ENCODE measurements at places on chromosomes 1 and 21.

- DNase-seq = no peak
Observed at GRCh38 chr1:40908350-40908749, 46.2 kb upstream of the CITED4 start.

GRCh38 chr1:147099192-147099591 is 73.1 kb downstream of the PRKAB2 start:
- no peak for DNase-seq

DNA sequence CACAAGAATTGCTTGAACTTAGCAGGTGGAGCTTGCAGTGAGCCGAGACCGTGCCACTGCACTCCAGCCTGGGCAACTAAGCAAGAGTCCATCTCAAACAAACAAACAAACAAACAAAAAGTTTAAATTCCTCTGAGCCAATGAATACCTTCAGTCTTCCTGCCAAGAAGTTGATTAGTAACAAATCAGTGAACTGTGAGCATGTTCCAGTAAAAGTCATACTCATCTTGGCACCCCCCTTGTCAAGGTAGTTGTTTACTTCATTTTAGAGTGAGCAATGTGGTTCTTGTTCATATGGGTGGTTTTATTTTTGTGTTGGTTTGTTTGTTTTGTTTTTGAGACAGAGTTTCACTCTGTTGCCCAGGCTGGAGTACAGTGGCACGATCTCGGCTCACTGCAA is 18.0 kb upstream of the SLC2A7 start:
- no peak for DNase-seq

GRCh38 chr21:46011267-46011967 is 29.8 kb downstream of the COL6A1 start:
- DNase-seq = no peak

DNA sequence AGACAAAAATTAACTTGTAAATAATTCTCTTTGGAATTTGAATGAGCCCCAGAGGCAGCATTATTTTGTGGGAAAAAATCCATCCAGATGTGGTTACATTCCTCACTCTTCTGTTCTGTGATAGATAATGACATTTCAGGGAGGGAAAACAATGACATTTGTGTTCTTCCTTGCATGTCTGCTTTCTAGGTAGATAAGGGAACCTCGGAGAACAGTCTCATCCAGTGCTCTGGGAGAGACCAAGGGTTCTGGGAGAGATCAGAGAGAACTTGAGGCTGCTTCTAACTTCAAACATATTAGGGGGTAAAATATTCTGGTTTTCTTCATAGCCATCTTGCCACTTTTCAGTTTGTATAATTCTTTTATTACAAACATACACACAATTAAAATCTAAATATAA is 269.2 kb downstream of the NEGR1 start:
- no peak for DNase-seq

- DNase-seq = no peak
Observed at GRCh38 chr1:232905331-232906034, 44.9 kb upstream of the NTPCR start.

- DNase-seq = no peak
Observed at GRCh38 chr1:86324130-86324822, 71.8 kb downstream of the ODF2L start.

DNA sequence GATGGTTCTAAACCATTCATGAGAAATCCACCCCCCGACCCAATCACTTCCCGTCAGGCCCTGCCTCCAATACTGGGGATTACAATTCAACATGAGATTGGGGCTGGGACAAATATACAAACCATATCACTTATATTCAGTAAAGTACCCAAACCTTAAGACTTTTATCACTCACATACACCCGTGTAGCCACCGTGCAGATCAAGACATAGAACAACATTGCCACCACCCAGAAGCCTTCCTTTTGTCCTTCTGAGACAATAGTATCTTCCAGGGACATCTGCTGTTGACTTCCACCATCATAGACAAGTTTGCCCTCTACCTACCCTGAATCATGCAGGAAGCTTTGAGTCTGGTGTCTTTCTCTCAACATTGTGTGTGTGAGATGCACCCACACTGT is 37.5 kb downstream of the CLIC6 start:
- no peak for DNase-seq

- DNase-seq = no peak
Observed at GRCh38 chr1:183103147-183103546, 79.9 kb downstream of the LAMC1 start.

Data from right renal cortex interstitium (tissue), 3 donors.